ENCODE measurements at places on chromosomes 4 and X.

GRCh38 chr4:121788896-121789295 lies 12.2 kb upstream of the EXOSC9 start:
- no peak for DNase-seq

- no peak for DNase-seq
Observed at GRCh38 chr4:146846882-146847281, 98.8 kb downstream of the TTC29 start.

GRCh38 chr4:77170926-77171325 lies 13.9 kb downstream of the CCNG2 start:
- no peak for DNase-seq

DNA sequence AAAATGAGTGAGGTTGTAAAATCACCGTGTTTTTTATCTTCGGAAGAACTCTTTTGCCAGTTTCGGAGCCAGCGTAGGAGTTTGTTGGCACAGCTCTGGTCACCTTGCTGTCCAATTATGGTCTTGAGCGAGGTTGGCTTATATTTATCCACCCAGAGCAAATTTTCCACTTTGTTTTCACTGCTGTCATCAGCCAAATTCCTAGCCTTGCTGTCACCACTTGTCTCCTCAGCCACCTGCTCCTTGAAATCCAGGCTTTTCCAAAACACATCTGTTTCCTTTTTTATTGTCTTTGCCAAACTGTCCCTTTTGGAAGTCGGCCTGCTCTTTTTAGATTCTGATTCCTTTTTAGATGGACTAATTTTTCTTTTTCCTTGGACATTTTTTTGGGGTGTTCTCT lies 57.6 kb downstream of the RFC1 start:
- no peak for DNase-seq

- no peak for DNase-seq
Observed at GRCh38 chr4:16124232-16124631, 40.4 kb upstream of the PROM1 start.

DNA sequence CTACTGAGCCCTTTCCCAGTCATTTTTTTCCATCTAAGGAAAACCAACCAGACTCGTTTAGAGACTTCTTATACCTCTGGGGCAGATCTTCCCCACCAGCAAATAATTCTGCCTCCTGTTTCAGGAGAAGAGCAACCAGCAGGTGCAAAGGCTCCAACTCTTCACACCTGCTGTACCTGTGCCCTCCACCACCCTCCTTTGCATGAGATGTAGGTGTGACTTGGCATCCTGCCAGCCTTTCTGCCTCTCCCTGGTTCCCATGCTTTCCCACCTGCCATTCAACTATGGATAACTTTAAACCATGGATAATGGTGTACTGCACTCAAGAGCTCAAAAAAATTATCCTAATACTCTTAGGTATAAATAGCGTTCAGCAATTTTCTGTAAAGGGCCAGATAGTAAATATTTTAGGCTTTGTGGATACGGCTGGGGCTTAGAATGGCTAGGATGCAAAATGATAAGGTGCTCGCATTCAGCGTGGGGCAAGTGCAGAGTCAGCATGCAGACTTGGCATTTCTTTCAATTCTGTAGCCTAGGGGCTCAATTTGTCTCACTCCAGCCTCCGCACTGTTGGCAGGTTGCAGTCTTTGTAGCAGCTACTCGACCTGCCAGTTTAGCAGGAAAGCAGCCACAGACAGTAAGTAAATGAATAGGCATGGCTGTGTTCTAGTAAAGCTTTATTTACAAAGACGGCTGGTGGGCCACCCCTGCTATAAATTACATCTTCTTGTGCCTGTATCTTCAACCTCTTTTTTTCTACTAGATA lies 79.8 kb downstream of the HCCS start:
- no peak for DNase-seq

GRCh38 chrX:72330131-72330530 lies 24.4 kb upstream of the CITED1 start:
- peak; percentile 36 for DNase-seq

- DNase-seq = no peak
Observed at GRCh38 chr4:106529348-106530023, 160.9 kb upstream of the GIMD1 start.

- DNase-seq = no peak
Observed at GRCh38 chrX:68838571-68838910, 9.7 kb downstream of the EFNB1 start.

DNA sequence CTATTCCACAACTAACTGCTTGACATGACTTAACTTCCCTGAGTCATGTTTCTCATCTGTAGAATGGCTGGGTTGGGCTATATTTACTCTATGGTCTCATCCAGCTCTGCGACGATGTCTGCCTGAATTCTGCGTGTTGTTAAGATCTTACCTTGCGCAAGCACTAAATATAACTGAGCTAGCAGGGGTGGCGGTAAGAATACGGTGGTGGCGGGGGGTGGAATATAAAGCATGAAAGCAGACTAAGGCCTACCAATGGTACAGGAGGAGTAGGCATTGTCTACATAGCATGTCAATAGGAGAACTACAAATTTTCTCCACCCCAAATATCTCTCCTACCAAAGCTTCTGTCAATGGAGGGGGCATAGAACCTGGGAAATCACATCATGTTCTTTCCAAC lies 45.7 kb upstream of the DCLK2 start:
- no peak for DNase-seq

GRCh38 chr4:124322234-124323065 lies 390.1 kb downstream of the ANKRD50 start:
- peak; percentile 22 for DNase-seq

DNA sequence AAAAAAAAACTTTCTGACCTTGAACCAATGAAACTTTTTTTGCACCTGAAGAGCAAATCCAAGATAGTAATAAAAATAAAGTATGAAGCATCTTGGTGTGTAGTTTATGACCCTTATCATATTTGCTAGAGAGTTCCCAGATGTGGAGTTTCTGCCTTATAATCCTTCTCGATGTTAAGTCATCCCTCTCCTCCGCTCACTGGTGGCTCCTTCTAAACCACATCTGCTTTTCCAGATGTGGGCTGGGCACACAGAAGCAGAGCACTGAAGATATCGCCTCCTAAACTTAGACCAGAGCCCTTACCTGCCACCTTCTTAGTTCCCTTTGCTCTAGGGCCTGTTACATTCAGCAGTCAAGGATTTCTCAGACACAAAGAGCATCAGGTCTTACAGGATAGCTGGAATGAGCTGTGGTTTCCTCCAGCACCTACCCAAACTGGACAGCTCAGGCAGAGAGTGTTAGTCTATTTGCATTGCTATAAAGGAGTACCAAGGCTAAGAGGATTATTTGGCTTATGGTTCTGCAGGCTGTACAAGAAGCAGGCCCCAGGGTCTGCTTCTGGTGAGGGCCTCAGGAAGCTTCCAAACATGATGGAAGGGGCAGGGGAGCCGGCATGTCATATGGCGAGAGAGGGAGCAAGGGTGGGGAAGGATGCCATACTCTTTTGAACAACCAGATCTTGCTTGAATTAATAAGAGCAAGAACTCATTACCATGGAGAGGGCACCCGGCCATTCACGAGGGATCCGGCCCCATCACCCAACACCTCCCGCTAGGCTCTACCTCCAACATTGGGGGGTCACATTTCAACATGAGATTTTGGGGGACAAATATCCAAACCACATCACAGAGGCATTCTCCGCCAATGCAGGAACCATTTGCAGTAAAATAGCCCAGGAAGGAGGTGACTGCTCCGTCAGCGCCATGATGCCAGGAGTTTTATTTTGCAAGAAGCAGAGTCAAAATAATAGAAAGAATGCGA lies 75.6 kb upstream of the HELT start:
- no peak for DNase-seq

DNA sequence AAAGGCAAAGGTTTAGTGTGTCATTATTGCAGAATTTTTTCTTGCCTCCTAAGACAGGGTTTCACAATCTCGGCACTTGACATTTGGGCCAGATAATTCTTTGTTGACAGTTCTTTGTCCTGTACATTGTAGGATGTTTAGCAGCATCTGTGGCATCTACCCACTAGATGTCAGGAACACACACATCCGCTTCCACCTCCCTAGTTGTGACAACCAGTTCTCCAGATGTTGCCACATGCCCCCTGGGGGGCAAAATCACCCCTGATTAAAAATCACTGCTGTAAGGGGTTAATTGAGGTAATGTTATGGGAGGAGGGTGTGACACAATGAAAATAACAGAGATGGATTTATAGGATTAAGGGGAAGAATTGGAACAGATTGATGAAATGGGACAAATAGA lies 75.3 kb downstream of the HMGB2 start:
- DNase-seq = no peak

- DNase-seq = no peak
Observed at GRCh38 chr4:181822005-181822375, 421.2 kb upstream of the TENM3 start.

DNA sequence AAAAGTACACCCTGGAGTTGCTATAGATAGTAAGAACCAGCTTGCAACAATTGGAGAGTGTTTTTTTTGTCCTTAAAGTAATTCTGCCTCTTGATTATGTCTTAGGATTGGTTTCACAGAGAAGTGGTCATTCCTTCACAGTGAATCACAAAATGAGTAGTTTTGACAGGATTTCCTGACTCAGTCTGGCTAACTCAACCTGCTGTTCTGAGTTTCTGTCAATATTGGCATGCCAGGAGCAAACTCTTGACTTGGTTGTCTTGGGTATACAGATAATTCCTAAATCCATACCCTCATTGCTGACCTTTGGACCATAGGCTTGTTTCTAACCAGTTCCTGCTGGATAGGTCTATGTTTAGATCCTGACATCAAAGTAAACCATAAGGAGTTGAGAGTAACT lies 9.4 kb downstream of the FHIP1A start:
- DNase-seq = no peak

DNA sequence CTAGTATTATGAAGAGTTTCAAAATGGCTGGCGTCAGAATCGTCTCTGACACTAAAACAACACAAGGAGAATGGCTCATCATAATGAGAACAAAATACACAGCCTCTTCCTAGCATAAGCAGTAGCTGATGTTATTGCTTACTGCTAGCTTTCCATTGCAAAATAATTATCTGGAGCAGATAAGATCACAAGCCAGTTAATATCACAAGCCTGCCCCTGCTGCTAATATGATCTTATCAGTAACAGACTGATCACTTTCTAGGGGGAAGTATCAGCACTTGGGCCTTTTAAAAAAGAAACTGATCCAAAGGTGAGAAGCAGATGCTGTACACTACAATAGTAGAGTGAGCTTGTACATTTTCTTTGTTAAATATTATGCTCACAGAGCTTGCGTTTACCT lies 554.8 kb upstream of the PABPC4L start:
- DNase-seq = no peak

DNA sequence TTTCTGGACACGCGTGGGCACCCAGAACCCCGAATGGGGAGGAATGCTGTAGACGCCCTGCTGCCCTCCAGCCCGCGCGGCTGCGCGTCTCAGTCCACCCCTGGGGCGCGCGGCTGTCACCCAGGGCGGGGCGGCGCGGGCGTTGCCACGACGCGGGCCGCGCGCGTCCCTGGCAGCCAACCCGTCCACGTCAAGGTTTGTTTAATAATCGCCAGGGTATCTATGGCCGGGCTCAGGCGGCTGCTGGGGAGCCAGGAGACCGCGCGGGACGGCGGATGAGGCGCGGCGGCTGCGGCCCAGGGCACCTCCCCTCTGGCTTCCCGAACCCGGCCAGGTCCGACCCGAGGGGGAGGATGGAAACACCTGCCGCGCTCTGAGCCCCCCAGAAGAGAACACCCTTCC lies at the start of gene SPATA18:
SPATA18 (plus strand) TSS at position 92 of the 402 bp plus-strand sequence. CDS start 401 bp downstream, outside the sequence.
- DNase-seq = peak; percentile 51

DNA sequence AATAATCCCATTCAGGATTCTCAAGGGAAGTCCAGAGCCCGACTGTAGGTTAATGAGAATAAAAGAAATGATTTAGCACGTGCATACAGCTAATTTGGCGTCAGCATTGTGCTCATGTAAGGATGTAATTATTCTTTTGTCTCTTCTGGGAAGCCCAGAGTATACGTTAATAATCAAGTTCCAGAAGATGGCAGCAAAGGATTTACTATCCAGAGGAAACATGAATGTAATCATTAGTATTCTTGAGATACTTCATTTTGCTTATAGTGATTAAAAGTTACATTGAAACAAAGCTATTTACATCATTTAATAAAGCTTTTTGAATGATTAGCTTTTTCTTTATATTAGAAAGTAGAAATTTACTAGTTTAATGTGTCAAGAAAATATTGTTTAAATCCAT lies 27.1 kb upstream of the MAP9 start:
- peak; percentile 23 for DNase-seq

DNA sequence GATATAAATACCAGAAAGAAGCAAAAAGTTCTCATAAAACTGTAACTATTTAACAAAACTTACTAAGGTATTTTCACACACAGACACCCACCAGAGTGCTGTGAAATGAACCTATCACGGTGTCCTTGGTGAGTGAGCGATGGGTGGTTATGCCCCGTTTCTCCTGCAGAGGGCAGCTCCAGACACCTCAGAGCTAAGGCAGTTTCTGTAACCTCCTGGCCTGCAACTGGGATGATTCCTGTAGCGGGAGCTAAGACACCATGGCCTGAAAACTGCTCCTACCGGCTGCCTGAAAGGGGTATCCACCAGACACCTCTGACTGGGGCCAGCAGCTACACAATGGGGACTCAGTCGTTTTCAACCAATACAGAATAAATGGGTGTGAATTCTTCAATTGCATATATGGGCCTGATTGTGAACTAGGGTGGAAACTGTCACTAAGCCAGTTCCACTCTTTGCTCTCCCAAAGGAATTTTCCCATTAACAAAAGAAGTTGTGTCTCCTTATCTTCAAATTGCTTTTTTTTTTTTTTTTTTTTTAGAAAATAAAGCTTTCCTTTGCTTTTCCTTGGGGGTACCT lies 2375.8 kb upstream of the TENM3 start:
- DNase-seq = peak; percentile 76

DNA sequence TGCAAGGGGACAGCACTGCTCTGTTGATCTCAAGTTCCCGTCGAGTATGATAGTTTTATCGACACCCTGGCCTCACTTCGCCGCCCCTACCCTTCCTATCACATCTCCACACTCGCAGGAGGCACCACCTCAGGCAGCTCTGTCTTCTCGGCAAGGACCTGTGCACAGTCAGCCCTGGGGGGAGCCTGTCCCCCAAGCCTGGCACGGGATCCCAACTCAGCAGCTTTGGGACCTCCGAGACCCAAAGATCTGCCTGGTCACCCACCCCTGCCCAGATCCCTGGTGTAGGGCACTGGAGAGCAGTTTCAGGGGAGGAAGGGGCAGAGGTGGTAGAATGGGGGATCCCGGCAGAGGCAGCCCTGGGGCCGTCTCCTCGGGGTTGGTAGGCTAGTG lies 18.0 kb upstream of the UBA1 start:
- no peak for DNase-seq

DNA sequence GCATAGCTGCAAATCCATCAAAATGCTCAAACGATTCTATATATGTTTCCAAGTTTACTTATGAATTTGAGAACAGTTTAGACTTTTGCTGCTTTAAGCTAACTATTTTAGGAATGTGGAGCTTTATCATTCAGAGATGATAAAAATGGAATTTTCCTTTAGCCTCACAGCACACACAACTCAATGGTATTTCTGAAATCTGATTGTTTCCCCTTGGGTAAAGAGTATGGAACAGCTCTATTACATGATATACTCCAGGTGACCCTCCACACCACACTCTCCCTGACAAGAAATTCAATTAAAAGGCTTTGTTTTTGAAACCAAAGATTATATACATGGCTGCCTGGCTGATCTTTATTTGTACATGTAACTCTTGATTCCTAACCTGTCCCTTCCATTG lies 120.0 kb downstream of the LUZP4 start:
- no peak for DNase-seq

- DNase-seq = no peak
Observed at GRCh38 chrX:142663330-142664095, 362.2 kb upstream of the SPANXN4 start.

Measured in HEK293T (cell line).